Stimulated activated CD4-positive, alpha-beta T cell treated with anti-CD3 and anti-CD28 coated beads, Interleukin-1b, Interleukin-23, amount 100 ng/mL, for 1 hour (primary cell): ENCODE measurements at places on chromosomes 1 and 21.
A peak's percentile ranks its signal among the peaks of the same experiment; 100 is the strongest.

- no peak for DNase-seq
These were observed 101.8 kb upstream of the OLFM3 start for GRCh38 chr1:102098536-102098935.

DNA sequence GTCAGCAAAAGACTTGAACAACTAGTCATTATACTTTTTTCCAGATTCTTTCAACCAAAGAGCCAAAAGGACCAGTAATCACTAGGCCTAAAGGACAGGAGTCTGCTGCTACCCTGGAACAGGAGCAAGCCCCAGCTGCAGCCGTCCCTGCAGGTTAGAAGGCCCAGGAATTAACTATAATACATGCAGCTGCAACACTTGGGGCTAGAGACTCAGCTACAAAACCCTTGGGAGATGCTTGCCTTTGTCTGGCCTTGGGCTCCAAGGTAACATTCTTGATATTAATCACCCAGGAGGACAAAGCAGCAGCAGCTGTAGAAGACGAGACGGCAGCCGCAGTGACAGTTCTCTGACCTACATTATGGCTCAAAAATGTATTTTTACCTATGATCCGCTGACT is 841.2 kb upstream of the ADGRL4 start:
- DNase-seq: no peak

- DNase-seq: no peak
These were observed 37.1 kb downstream of the EIF4G3 start for GRCh38 chr1:21139601-21140000.

GRCh38 chr1:5914676-5915365 is 77.4 kb downstream of the NPHP4 start:
- no peak for DNase-seq

DNA sequence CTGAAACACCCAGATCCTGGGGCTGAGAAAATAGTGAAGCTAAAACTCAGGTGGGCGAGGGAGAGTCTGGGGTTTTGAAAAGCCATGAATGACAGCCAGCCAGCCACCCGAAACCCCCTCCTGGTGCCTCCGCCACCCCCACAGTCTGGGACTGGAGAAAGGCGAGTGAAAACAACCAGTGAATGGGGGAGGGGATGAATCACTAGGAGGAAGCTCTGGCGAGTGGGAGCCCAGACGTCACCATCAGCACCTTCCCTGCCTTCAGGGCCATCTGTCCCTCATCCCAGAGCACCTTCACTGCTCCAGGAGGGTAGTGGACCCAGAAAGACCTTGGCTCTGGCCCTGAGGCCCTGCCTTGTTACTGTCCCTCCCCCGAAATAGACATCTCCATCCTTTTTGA is 9.2 kb downstream of the RORC start:
- DNase-seq: peak; percentile 29

DNA sequence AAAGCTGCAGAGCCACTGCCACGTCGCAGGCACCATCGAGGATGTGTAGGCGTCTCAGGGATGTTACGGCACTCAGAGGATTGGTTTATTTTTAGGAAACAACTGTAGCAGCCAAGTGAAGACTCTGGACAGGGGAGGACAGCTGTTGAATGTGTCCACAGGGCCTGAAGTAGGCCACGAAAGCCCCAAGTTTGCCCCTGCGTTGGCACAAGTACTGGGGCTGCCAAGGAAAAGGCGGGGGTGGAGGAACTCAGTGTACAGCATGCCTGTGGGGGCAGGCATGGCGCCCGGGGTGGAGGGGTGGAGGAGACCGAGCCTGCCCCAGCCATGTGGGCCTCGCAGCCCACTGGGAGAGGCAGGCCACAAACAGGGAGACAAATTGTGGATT is 89.7 kb downstream of the ADARB1 start:
- DNase-seq: no peak

DNA sequence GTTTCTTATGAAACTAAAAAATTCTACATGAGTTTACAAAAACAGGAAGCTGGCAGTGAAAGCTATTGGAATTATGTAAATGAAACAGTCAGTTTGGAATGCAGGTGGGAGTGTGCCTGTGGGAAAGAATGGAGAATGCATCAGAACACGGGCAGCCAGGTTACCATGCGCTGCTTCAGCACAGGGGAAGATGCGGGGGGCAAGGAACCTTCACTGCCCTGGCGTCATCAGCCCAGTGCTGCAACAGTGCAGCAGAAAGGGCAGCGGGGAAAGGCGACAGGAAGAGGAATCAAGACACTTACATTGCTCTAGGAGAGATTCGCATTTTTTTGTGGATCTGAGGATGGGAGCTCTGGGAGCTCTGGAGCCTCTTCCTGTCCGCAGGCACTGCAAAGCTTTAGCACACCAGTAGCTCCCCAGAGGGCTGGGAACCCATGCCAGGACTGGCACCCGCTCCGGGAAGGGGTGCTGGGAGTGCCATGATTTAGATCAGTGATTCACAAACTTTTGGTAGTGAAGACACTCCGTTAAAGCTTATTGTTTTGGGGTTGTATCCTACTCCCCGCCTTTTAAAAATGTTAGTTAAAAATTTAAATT is 64.1 kb upstream of the WDR26 start:
- no peak for DNase-seq

DNA sequence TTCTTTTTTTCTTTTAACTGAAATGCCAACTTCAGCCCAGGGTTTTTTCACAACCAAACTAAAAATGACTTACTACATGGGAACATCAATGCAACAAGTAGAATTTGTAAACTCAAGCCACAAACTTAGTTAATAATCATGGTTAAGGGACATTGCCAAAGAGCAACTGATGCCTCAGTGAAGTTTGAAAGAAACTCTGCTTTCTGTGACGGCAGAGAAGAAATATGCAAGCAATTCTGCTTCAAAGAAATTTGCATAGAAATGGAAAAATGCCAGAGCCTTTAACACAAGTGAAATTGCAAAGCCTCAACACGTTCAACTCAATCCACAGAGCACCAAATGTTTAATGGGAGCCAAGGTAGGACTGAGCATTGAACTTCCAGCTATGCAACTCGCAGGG is 5.0 kb upstream of the CHD5 start:
- DNase-seq: no peak

- DNase-seq: no peak
These were observed 10.4 kb upstream of the PPT1 start for GRCh38 chr1:40107290-40107959.

DNA sequence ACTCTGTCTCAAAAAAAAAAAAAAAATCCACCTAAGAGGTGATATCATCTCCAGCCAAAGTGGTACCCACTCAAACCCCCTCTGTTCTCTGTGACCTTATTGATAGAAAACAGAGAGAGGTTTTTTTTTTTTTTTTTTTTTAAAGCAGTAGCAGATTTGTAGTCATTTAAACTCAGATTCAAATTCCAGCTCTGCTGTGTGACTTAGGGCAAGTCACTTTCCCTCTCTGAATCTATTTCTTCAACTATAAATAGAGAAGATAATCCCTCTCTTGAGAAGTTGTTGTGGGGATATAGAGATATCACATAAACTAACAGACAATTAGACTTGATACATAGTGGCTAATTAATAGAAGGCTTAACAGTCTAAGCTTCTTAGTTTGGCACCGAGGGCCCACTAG is 48.4 kb downstream of the NKAIN1 start:
- no peak for DNase-seq

- no peak for DNase-seq
These were observed 12.4 kb upstream of the LRIF1 start for GRCh38 chr1:110976089-110976488.

GRCh38 chr1:160883581-160884513 is 1.1 kb downstream of the ITLN1 start:
- DNase-seq: no peak

DNA sequence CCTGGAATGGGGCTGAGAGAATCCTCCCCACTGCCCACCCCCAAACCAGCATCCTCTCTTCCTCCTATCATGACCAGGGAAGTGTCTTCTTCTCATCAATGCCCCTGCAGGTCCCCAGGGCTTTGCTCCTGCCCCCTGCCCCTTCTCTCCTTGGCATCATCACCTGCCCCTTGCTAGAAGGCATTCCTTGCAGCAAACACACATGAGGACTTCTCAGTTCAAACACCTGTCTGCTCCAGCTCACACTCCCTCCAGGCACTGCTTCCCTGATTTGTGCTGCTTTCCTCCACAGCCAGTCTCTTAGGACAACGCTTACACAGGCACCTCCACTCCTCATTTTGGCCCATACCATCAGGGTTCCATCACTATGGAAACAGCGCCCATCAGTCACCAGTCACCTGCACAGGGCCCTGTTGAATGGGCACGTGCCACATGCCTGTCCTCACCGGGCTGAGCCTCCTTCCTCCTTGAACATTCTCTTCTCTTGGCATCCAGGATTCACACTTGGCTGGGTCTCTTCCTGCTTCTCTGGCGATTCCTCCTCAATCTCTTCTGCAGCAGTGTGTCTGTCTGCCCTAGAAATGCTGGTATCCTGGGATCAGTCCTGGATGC is 81.9 kb upstream of the EDN2 start:
- no peak for DNase-seq

DNA sequence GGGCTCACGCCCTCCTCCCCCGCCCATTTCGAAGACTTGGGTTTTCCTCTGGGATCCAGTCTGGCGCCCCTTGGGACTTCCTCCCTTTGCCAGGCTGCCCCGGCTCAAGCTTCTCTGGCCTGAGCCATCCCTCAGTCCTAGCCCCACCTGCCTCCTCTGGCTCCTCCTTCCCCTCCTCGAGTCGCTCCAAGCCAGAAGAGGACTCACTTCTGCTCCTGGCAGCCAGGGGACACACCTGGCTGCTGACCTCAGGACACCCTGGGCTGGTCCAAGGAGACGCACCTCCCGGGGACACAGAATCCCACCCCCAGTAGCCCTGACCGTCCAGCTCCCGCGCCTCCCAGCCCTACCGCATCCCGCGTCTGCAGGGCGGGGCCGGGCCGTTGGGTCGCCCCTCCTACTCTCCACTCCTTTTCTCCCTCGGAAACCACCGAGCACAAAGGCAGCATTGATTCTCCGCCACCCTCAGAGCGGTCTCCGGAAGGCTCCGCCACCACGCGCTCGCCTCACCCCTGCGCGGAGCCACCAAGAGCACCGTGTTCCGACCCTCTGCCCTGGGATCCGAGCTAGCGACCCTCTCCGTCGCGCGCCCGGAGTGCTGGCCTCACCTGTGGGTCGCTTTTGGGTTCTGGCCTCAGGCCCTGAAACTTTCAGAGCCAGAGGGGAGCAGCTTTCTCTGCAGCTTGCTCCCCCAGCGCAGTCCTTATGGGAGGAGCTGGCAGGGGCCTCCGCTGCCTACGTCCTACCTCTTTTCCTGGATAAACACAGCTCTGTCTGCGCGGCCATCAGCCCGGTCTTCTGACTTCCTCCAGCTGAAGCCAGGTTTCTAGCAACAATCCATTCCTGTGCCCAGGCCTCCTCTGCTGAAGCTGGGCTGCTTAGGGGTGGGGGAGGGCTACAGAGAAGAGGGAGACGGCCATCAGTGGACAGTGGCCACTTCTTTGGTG is at the start of gene C2CD4D:
Gene C2CD4D, minus strand, starts transcription at position 364 of the 947 bp plus-strand sequence. CDS start 831 bp downstream, outside the sequence.
- DNase-seq: peak; percentile 48

GRCh38 chr1:241972703-241973369 is 15.3 kb downstream of the BECN2 start:
- no peak for DNase-seq

DNA sequence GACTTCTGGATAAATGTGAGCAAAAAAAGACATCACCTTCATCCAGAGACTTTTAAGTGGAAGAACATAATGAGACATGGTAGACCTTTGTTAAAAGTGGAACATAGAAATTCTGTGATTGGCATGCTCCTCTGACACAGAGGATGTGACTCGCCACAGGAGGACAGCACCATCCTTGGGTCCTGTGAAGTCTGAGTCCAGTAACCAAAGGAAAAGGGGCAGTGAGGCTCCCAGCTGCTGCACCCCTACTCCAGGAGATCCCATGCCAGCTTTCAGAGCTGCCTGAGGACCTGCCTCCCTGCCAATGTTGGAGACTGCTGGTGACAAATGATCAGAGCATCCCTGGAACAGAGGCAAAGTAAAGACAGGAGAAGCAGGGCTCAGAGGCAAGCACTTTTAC is 136.2 kb downstream of the BRINP2 start:
- no peak for DNase-seq

DNA sequence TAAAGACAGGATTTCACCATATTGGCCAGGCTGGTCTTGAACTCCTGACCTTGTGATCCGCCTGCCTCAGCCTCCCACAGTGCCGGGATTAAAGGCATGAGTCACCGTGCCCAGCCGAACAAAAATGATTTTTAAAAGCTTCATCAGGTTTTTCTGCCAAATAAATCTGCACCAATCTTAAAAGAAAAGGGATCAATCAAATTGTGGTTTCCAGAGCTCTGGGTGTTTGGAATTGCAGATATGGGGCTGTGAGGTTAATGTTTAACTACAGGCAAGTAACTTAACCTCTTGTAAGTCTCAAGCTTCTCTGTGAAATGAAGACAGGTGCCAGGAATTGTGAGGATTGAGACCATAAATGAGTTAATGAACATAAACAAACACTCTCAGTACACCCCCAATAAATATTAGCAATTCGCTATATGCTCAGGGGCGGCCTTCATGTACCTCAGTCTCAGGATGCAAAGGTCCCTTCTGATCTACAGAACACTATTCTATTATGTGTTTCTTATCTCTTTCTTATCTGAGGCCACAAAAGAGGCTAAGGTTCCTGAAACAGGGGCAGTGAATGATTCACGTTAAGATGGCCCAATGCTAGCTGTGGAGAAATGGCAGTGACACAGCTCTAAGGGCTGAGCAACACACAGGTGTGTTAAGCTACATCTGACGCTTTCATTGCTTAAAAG is 7.1 kb upstream of the GNPAT start:
- no peak for DNase-seq

DNA sequence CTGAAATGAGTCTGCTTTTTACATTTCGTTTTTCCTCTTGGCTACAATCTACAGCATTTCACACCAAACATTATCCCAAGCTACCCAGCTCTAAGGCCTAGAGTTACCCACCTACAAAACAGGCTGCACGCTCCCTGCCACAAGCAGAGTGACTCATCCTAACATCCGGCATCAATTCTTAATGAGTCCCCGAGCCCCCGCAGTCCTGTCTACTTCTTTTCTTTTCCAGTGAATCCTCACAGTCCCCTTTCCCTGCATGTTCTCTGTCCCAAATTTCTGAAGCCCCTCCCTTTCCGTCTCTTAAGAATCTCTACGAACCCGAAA is 650 bp downstream of the PCNX2 start:
- DNase-seq: no peak

DNA sequence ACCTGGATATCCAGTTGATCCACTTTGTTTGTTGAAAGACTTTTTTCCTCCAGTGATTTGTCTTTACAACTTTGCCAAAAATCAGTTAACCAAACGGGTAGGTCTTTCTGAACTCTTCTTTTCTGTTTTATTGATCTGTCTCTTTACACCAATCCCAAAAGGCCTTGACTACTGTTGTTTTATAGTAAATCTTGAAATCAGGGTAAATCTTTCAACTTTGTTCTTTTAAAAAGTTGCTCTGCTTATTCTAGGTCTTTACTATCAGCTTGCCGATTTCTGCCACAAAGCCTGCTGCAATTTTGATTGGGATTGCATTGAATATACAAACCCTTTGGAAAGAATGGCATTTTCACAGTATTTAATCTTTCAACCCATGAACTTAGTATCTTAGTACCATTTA is 66.6 kb downstream of the ITSN1 start:
- DNase-seq: no peak
